ENCODE measurements at places on chromosomes 3 and 15.

DNA sequence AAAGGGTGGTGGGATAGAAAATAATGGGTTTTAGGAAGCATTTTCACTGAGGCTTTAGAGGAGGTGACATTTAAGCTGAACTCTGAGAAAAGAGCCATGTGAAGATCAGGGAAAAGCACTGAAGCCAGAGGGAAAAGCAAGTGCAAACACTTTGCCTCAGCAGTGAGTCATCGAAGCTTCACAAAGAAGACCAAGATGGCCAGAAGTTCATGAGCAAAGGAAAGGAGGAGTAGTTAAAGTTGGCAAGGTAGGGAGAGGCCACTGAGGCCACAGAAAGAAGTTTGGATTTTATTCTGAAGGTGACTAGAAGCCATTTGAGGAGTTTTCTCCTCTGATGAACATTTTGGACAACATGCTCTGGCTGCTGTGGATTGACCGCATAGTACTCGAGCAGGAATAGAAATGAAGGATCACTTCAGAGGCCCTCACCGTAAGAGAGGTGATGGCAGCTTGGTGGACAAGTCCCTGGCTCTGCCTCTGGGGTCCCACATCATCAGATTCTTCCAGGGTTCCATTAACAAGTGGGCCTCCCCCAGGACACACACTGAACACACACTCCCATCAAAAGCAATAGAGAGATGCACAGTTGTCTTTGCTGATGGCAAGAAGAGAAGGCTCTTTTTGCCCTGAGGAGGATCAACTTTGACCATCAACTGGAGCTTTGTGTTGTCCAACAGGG is 75.5 kb downstream of the TOP2B start:
- no peak for DNase-seq

DNA sequence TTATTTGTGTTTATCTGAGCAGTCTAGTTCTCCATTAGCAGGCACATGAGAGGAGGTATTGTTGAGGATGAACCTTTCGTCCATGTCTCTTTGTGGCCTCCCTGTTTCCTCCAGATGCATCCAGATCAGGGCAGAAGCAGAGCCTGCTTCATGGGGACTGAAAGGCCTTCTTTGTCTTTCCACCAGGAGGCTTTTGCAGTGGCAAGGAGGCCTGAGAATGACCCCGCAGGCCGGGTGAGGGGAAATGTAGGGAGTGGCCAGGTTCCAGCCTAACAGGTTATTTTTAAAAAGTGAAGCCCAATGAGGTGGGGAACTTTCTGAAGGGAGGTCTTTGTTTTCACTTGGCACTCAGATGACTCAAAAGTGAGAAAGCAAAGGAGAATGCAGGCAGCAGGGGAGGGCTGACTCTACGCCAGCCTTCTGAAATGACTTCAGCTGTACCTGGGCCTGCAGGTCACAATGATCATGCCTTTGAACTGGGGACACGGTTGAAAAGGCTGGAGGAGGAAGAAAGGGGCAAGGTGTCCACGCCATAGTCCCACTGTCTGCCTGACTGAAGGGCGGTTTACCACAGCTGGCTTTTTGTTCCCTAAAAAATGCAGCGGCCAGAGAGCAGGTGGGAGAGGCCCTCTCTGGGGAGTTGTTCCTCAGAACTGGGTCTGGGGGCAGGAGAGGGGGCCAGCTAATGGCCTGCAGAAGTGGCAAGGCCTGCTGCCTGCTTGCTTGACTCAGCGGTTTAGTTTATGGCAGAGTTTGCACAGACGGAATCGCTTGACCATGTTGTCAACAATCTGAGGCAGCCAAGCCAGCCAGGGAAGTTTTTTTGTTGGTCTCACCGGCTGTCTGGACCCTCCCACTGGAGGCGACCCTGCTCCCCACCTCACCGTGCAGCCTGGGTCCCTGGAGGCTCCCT is 28.7 kb downstream of the CMTM7 start:
- DNase-seq: no peak

- no peak for DNase-seq
Measured at GRCh38 chr3:115292677-115293165, 145.6 kb upstream of the ZBTB20 start.

DNA sequence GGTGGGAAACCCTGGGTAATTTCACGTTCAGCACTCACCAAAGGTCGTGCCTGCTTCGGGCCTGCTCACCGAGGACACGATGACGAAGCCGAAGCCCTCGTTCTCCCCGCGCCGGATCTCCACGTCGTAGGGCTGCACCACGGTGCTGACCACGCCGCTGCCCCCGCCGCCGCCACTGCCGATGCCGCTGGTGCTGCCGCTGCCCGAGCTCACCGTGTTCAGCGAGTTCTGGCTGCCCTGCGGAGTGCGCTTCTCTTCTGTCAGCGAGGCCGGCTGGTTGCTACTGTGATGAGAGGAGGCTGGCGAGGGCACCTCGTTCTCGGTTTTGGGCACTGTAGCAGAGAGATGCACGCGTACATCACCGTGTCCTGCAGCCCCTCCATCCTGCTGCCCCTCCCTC is 659.5 kb downstream of the MAGI1 start:
- no peak for DNase-seq

GRCh38 chr3:191135175-191135574 is 63.9 kb upstream of the OSTN start:
- DNase-seq: no peak

DNA sequence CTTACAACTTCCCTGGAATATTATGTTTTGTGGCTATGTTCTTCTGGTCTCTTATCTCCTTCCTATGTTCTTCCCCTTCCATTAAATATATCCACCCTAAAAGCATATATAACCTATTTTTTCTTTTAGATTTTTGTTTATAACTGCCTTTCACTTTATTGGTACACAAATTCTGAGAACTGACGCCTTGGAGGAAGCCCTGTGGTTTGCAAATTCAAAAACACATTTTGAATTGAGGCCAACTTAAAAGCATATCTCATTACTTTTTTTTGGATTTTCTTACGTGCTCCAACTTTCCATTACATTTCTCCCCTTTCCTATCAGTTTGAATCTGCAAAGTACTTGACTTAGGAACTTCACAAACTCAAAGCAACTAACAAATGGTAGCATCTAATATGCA is 15.3 kb upstream of the COLQ start:
- DNase-seq: no peak

GRCh38 chr3:12415014-12415680 is 69.1 kb upstream of the TSEN2 start:
- no peak for DNase-seq

GRCh38 chr3:156516284-156516683 is 38.6 kb downstream of the SSR3 start:
- no peak for DNase-seq

DNA sequence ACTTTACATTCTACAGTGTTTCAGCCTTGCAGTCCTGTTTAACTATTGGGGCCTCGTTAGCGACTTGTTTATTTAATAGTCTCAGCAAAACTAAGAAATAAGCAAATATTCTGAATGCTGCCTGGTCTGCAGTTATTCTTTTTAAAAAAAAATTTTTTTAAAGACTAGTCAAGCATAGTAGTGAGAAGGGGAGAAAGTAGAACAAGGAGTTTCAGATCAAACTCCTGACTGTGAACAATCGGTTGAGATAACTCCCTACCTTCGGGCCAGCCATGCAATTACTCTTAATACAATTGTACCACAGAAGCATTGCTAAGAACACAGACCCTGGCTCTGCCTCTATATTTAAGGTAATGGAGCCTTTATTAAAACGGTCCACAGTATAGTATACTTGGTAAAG is 5.8 kb upstream of the DUT start:
- no peak for DNase-seq

DNA sequence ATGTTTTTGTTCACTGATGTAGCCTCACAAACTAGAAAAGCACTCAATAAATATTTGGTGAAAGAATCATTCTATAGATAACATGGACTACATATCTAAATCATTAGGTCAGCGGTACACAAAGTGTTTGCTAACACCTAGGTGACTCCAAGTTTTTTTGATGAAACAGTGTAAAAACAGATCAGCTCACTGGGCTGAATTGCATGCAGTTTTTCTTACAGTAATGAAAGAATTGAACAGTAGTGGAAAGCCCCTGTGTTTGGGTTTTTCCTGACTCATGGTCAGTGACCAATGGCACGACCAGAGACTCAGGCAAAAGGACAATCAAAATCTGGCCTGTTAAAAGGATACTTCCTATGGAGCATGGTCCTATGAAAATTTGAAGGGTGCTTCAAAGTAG is 384.3 kb upstream of the EPHA6 start:
- DNase-seq: no peak

DNA sequence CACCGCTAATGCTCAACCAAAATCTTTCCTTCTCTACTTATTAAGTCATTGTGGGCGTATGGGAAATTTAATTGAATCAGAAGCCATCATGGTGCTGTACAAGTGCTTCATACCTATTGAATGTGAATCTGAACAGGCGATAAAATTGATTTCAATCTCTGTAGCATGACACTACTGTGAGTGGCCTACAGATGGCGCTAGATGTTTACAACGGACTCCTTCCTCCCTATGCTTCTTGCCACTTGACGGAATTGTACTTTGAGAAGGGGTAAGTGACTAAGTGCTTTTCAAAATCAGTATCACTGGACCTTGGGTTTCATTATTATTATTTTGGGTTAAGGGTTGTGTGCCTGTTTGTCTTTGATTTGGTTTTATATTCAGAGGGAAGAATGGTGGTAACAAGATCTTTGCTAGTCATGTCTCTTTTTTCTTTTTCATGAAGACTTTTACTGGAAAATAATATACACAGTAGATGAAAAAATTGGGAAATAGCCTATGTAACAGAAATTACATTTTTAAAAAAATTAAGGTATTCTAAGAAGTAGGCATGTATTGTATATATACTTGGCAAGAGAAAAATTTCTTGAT is 35.4 kb downstream of the ACP3 start:
- DNase-seq: peak; percentile 78

- no peak for DNase-seq
Measured at GRCh38 chr15:95353512-95353911, 977.0 kb upstream of the NR2F2 start.

- no peak for DNase-seq
Measured at GRCh38 chr15:49236869-49237268, 66.8 kb downstream of the GALK2 start.

DNA sequence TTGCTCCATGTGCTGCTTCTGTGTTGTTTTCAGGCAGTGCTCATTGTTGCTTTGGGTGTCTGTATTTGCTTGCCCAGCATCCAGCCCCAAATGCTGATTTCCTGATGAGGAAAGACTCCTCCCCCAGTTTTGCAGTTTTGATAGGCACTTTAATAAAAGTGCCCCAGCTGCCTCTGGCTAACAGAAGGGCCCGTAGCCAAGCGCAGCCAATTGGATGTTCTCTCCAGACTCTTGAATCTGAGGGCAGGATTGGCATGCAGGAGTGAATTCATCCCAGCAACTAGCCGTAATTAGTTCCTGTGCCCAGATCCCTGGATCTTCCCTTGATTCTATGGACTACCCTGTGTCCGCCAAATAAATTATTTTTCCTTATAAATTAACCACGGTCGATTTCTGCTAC is 14.8 kb upstream of the SEMA5B start:
- DNase-seq: no peak

DNA sequence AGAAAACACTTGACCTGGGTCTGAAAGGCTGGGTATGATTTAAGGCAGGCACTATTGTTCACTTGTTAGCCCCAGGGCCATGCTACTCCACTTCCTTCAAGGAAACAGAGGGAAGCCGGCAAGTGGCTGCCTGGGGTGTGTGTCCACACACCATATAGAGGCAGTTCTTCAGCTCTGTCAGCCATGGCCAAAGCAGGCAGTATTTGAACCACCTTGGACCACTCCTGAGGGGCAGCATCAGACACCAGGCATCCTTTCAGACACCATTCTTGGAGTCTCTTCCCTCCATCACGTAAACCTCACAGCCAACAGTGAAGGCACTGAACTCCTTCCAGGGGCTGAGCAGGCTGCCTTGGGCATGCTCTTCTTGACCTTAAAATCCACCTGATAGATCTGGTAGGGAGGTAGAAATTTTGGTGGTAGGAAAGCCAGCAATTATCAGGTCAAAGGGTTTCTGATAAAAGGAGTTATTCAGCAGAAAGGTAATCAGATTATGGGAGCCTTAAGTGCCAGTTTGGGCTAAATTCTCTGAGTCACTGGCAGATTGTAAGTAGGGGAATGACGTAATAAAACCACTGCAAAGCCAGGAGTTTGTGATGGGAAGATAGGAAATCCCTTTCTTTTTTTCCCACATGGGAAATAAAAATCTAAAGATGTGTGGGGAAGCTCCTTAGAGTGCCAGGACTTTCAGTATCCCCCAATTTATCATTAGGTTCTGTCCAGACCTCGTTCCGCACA is 20.2 kb downstream of the TGFBR2 start:
- DNase-seq: no peak

DNA sequence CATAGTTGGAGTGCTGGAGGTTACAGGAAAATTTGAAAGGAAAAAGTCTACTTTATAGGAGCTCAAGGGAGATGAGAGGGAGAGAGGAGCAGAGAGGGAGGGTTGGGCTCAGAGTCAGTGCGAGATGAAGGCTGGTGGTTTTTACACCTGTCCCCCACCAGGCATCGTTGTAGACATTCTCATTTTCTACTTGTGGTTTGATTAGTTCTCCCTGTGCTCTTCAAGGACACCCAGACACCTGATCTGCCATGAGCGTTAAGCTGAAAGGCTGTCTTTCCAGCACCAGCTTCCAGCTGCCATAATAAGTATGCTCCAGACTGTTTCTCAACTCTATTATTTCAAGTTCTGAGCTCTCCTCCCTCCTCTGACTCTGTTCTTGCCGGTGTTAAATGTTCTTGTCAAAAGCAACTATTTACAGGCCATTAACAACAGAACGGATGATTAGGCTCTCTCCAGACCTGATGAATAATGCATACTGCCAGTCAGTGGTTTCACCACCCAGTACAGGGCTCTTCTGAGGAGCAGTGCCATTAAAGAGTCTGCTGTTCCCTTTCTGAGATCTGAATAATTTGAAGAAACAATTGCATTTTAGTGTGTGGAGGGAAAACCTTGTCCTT is 514.6 kb upstream of the MCTP2 start:
- no peak for DNase-seq

DNA sequence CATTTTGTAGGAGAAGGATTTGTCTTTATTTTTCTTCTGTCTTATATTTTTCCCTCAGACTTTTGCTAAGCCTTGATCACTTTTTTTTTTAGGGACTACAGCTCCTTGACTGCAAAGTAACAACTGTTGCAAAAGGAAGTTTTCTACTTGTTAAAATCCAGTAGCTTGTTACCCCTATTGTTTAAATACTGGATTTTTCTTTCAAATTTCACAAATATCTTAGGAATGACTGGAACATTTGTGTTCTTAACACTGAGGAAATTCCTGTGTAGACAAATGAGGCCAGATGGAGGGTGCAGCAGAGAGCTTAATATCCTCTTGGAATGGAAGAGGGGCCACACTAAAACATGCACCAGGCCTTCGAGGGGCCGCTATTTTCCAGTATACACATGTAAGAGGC is 3.2 kb upstream of the PGPEP1L start:
- no peak for DNase-seq

- DNase-seq: no peak
Measured at GRCh38 chr3:186283651-186284348, 78.2 kb downstream of the DGKG start.

GRCh38 chr3:71056327-71056726 is 527.2 kb downstream of the FOXP1 start:
- DNase-seq: no peak

All from NCI-H146 (cell line).